ENCODE measurements at places on chromosomes 4 and X.

- no peak for DNase-seq
These were observed 69.8 kb downstream of the ZNF827 start for GRCh38 chr4:145868637-145869409.

- no peak for DNase-seq
These were observed 34.6 kb upstream of the CPLX1 start for GRCh38 chr4:860561-860960.

- DNase-seq: no peak
These were observed 363.9 kb downstream of the KLHL13 start for GRCh38 chrX:117752745-117753144.

GRCh38 chr4:13306356-13306755 lies 177.8 kb downstream of the RAB28 start:
- DNase-seq: no peak

GRCh38 chr4:54659313-54659712 lies 1.6 kb downstream of the KIT start:
- no peak for DNase-seq

DNA sequence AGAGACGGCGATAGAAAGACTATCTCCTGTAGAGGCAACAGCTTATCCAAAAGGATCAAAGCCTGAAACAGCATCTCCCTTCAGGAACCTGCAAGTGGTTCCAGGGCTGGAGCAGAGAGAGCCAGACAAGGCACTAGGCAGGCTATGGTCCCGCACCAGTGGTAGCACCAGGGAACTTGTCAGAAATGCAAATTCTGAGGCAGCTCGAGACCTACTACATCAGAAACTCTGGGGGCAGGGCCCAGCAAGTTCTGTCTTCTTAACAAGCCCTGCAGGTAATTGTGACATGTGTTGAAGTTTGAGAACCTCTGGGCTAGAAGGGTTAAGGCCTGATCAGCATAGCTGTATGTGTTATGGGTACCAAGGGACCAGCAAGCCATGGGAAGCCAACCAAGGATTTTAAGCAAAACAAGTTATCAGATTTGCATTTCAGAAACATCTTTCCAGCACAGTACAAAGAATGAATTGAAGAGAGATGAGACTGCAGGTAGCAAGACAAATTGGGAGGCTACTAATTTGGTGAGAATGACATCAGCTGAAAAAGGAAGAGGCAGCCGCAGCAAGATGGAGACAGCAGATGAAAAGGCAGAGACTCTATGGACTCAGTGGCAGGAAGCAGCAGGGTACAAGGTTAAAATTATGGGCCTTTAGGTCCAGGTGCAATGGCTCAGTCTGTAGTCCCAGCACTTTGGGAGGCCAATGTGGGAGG lies 139.7 kb downstream of the TSPAN5 start:
- DNase-seq: no peak

DNA sequence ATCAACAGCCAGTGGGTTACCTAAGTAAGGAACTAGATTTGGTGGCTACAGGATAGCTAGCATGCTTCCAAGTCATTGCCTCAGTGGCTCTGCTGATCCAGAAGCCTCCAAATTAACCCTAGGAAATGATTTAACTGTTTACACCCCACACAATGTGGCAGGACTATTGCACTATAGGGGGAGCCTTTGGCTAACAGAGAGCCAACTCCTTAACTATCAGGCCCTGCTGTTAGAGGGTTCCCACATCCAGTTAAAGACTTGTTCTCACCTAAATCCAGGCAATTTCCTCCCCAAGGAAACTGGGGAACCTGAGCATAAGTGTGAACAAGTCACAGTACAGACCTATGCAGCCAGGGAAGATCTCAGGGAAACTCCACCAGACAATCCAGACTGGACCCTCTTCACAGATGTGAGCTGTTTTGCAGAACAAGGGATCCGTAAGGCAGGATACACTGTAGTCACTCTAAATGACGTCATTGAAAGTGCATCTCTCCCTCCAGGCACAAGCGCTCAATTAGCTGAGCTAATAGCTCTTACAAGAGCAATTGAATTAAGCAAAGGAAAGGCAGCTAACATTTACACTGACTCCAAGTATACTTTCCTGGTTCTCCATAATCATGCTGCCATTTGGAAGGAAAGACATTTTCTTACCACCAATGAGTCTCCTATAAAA lies 185.3 kb upstream of the SPOCK3 start:
- DNase-seq: no peak

DNA sequence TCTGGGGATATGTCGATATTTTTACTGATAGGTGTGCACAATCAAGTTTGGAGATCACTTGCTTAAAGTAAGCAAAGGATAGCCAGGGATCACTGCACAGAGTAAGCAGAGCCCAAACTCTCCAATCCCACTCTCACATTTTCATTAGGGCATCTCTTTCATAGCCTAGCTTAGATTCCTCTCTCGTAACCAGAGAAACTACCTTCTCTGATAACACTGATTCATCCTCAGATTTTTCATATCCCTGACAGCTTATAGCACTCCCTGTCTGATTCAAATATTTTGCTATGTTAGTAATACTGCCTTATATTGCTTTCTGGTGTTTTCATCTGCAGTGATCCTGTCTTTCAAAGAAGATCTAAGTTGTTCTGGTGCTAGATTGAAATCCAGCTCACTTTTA lies 123.7 kb downstream of the CBLL2 start:
- no peak for DNase-seq

- DNase-seq: no peak
These were observed 5.7 kb downstream of the TCEAL3 start for GRCh38 chrX:103613362-103613890.

DNA sequence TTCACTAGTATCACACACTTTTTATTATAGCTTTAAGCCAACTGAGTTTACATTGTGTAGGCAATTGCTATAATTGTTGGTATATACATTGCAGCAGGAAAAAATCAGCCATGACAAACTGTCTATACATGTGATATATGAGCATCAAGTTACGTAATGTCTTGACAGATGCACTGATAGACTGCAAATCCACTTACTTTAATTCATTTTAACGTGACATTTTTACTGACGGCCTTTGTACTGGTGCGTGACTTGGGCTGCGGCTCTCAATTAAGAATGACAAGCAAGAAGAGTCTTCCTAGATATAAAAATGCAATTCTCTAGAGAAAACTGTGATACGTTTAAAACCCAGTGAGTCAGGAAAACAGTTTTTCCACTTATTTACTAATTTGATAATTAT lies 143.8 kb downstream of the ACTRT1 start:
- DNase-seq: no peak

DNA sequence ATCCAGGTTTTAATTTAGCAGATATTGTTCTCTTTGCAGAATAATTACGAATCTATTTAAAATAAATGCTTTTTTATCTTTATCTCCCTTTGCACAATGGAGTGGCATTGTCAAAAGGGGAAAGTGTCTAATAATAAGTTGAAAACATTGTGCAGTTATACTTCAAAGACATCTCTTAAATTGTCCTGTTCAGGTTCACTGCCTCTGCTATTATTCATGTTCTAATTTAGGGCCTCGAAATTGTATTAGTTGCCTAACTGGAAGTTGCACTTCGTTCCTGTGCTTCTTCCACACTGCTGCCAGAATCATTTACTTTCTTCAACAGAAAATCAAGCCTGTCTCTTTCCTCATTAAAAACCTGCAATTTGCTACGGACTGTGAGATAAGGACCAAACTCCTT lies 150.5 kb upstream of the SPRY1 start:
- no peak for DNase-seq

DNA sequence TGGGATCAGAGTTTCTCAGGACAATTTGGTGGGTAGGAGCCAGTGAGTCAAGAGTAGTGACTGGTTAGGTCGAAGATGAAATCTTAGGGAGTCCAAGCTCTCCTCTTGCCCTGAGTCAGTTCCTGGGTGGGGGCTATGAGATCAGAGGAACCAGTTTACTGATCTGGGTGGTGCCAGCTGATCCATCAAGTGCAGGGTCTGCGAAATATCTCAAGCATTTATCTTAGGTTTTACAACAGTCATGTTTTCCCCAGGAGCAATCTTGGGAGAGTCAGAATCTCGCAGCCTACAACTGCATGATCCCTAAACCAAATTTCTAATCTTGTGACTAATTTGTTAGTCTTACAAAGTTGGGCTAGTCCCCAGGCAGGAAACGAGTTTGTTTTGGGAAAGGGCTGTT lies 1833.2 kb upstream of the PCDH7 start:
- no peak for DNase-seq

GRCh38 chr4:127756906-127757305 lies 25.2 kb upstream of the HSPA4L start:
- DNase-seq: no peak

- DNase-seq: no peak
These were observed 164.0 kb upstream of the RASGEF1B start for GRCh38 chr4:81635739-81636138.

GRCh38 chr4:139919004-139919403 lies 235.0 kb downstream of the MAML3 start:
- no peak for DNase-seq

DNA sequence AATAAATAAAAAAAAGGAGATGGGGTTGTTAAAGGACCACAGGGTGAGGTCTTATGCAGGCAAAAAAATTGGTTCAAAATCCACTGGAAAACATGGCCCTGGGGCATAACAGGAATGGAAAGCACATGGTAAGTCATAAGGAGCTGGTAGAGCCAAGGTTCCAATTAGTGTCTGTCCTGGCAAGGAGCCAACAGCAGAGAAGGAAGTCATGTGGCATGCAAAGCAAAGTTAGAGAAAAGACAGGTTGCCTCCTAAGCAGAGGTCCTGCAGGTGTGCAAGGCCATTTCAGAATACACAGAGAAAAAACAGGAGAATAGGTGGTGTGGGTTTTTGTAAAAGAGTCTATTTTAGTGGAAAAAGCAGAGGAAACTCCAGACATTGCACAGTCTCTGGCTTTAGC lies 1881.7 kb downstream of the ARAP2 start:
- DNase-seq: no peak

- DNase-seq: no peak
These were observed 102.5 kb upstream of the MYOZ2 start for GRCh38 chr4:119032921-119033685.

- DNase-seq: no peak
These were observed 536.9 kb downstream of the RAPGEF2 start for GRCh38 chr4:159639671-159640323.

GRCh38 chr4:93103042-93103441 lies 725.5 kb upstream of the ATOH1 start:
- DNase-seq: no peak

GRCh38 chr4:168836490-168836889 lies 173.6 kb downstream of the CBR4 start:
- DNase-seq: no peak

DNA sequence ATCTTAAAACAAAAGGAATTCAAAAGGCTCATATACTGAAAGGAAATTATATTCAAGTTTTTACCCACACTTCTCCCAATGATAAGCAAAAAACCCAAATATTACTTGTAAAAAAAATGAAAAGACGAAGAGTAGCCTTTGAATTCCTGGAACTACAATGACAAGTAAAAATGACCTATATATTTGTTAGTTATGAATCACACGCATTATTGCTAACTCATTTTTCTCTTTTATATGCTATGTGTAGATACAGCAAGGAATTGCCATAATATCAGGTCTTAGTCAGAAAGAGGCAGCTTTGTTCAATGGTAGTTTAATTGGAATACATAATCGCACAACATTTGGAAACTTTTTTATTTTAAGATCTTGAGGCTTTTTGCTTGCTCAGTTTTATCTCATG lies 22.7 kb upstream of the ASB5 start:
- DNase-seq: no peak

DNA sequence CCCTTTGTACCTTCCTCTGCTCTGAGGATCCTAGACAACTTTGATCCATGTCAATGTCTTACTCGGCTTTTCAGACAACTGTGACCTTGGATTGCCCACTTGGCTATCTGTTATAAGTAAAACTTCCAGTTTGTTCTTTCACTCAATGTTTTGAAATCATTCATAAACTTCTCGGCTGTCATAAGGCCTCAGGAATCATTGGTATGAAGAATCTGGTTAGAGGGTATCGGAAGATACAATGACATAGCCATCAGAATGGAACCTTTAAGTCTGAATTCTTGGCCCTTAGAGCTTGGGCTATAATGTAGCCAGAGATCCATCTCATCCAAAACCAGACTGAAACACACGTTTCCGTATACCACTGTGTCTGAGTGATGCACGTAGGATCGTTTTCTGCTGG lies 59.0 kb upstream of the WDR1 start:
- DNase-seq: no peak

DNA sequence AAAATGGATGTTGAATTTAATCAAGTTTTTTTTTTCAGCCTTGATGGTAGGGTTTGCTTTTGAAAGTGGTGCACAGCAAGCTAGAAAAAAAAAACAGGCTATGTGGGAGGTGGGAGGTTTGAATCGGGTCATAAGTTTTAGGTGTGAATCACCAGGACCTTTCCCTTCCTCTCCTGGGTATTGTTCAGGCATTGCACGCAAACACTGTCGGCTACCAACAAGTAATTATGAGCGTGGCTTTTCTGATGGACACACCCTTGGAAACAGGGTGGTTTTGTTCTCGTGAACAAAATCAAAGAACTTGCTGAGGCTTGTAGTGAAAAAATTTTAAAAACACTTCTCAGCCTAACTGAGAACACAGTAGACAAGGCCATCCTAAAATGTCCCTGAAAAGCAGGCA lies 18.1 kb downstream of the PIR start:
- DNase-seq: no peak

- DNase-seq: no peak
These were observed 15.2 kb upstream of the MRFAP1 start for GRCh38 chr4:6625256-6625655.

- no peak for DNase-seq
These were observed 1.1 kb downstream of the IRAK1 start for GRCh38 chrX:154018518-154019060.

GRCh38 chrX:8192276-8192675 lies 21.2 kb upstream of the VCX2 start:
- DNase-seq: no peak

- DNase-seq: no peak
These were observed 66.0 kb upstream of the ADRA2C start for GRCh38 chr4:3700223-3700622.

GRCh38 chrX:80216086-80216485 lies 201.5 kb downstream of the TBX22 start:
- no peak for DNase-seq

DNA sequence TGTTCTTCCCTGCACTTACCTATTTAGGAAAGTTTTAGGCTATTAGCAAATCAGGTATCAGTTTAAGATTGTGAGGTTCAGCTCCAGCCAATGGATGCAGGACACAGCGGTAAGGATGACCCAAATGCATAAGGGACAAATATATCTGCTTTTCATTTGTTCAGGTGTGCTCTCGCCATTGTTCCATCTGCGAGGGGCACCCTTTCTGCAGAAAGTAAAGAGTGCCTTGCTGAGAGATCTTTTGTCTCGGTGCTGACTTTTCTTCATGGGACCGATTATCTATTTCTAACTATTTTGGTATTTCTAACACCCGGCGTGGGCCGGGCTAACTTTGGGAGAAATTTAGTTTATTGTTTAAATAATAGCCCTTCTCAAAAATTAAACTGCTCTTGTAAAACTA lies 49.0 kb downstream of the CCDC149 start:
- no peak for DNase-seq

GRCh38 chr4:18109676-18110075 lies 88.1 kb upstream of the LCORL start:
- no peak for DNase-seq

DNA sequence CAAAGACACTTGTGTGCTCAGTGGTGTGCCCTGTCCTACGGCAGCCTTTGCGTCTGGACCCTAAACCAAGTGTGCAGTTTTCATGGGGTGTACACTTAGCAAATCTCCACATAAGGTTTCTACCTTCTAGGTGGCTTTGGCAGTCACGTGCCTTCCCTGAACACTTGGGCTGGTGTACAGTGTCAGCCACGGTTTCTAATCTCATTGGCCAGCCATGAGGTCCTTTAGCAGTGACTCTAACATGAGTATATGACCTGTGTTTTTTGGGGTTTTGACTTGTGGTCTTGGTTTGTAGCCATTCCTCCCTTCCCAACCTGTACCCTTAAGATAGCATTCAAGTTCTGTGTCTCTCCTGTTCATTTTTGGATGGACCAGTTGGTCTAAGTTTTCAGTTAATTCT lies 76.3 kb downstream of the PTTG2 start:
- no peak for DNase-seq
